ENCODE measurements at places on chromosomes 2 and 18.
A peak's percentile ranks its signal among the peaks of the same experiment; 100 is the strongest.

- DNase-seq: peak; percentile 56
These were observed 51.3 kb upstream of the NABP1 start for GRCh38 chr2:191626497-191627151.

- DNase-seq: no peak
These were observed 269.9 kb downstream of the MEIS1 start for GRCh38 chr2:66704786-66705185.

DNA sequence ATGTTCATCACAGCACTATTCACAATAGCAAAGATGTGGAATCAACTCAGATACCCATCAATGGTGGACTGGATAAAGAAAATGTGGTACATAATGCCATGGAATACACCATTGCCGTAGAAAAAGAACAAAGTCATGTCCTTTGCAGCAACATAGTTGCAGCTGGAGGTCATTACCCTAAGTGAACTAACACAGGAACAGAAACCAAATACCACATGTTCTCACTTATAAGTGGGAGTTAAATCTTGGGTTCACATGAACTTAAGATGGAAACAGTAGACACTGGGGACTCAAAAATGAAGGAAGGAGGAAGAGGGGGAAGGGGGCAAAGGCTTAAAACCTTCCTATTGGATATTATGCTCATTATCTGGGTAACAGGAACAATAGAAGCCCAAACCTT, 228.1 kb upstream of the RAB6C start:
- no peak for DNase-seq

DNA sequence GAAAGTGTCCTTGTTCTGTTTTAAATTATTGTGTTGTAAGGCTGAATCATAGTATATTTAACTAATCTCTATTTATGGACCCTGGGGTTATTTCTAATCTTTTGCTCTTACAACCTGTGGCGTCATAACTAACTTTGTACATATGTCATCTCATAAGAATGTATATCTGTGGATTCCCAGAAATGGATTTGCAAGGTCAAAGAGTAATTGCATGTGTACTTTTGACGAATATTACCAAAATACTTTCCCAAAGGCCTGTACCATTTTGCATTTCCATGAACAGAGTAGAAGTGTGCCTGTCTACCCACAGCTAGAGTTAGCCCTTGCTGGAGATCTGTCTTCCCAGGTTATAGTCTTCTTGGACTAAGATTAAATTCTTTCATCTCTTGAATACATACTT, 42.8 kb downstream of the SEMA4F start:
- DNase-seq: no peak

GRCh38 chr18:7600528-7601245, 33.6 kb downstream of the PTPRM start:
- no peak for DNase-seq

GRCh38 chr2:167708998-167709397, 538.4 kb downstream of the STK39 start:
- DNase-seq: no peak

DNA sequence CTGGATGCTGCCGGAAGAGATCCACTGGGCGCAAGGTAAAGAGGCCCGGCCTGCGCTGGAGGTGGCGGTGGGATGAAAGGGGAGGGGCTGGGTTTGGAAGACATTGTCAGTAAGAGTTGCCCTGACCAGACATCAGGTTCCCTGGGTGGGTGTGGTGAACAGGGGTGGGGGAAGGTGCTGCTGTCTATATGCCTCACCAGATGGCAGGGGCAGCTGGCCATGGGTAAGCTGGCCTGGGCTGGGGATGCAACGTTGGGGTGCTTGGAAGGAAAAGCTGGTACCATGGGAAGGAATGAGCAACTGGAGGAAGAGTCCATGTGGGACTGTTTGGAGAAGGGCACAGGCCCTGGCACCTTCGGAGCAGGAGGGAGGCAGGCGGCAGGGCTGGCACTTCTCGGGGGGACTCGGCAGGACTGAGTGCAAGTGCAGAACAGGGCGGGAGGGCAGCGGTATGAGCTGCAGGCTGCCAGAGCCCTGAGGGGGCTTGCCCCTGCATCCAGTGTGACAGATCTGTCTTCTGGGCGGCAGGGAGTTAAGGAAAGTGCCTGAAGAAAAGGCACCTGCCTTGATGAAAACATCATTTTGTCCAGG, 146.4 kb downstream of the DYSF start:
- DNase-seq: no peak

DNA sequence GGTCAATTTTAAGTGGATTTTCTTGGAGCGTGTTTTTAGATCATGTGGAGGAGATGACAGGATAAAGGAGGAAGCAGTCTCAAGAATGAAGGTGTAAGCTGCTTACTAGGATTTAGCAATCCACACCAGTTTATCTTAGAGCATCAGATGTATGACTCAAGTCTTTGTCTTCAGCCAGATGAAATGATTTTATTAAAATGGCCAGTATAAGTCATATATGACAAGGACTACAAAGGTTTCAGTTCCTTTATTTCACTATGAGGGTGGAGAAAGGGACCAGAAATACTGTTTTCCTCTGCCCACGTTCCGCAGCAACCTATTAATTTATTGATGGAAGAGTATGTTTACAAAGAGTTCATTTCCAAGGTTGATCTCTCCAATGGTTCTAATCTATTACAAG, 970.5 kb upstream of the SLC39A10 start:
- DNase-seq: no peak

DNA sequence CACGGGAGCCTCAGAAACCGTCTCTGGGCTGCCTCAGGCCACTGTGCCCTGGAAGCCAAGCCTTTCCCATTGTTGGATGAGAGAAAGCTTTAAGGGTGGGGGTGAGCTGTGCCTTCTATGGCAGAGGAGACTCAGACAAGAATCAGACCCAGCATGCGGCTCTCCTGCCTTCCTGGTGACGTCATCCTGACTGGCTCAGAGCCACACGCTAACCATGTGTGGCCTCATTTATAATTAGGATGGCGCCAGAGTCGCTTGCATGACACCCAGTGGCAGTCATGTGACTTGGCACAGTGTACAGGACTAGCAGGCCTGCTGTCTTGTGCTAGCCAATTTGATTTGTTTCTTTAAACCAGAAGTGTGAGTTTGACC, 99.1 kb downstream of the SH3BP4 start:
- DNase-seq: peak; percentile 83

DNA sequence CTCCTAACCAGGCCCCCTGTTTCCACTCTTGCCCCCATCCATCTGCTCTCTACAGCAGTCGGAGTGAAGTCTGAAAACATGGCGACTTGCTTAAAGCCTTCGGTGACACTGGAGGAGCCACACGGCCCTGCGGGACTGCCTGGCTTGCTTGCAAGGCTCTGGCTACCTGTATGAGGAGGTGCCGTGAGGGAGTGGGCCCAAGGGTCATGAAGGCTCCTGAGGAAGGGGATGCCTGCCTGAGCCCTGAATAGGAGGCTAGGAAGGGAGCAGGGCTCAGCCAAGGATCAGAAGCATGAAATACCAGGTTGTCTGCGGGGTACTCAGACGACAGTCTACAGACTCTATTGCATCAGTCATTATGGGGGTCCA, 75.4 kb downstream of the EMX1 start:
- no peak for DNase-seq

DNA sequence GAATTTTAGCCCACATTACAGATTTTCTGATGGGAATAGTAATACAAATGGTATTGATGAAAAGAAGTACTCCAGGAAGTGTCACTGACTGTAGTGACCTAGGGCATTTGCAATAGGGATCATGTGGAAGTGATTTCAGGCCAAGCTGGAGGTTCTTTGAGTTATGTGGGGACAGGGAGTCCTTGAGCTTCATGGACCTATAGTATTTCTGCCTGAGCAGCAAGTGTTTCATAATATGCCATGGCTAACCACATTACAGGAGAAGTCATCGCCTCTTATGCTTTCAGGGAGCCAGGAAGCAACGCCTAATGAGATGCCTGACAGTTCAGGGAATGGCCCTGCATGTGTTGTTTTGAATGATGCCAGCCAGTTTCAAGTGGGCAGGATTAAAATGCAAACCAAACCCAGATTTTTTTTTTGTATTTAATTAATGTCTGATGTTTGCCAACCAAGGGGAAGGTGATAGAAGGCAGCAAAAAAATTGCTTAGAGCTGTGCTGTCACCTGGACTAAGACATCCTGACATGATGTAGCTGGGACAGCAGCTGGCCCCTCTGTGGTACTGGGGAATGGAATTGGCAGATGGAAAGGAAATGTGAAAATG, 109.5 kb downstream of the RAPGEF4 start:
- DNase-seq: no peak

DNA sequence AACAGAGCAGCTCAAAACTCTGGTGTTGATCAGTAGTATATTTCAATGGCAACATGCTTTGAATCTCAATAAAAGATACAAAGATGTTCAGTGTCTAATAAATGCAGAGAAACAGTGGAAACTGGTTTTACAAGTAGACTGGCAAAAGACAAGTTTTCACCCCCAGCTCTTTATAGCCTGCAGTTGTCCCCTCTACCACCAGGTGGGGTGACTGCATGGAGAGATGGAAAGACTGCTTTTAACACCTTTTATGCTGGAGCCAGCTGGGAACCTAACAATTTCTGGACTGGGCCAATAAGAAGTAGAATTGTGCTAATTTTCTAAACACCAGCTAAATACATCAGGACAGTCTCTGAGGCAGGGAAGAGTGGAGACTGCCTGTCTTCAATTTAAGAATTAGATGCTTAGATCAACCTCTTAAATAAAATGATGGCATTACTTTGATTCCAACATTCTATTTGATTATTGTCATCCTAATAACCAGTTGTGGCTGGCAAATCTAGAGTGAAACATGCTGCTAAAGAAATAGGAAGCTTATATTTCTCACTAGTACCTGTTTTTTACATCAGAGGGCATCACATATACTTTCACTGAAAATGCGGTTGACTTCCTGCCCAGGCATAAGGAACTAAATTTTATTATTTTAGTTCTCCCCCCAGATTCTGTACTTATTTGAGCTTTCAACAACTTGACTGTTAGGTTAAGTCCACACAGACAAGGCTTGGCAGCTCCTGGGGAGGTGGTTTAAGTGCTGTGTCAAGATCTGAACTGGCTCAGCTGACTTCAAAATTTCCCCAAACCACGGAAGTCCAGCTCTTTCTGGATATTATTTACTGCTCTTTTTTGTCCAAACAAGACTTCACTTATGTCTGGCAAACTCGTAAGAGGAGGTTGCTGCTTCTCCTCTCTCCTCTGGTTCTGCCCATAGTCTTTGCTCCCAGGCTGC, 140.5 kb downstream of the TPGS2 start:
- DNase-seq: peak; percentile 62

DNA sequence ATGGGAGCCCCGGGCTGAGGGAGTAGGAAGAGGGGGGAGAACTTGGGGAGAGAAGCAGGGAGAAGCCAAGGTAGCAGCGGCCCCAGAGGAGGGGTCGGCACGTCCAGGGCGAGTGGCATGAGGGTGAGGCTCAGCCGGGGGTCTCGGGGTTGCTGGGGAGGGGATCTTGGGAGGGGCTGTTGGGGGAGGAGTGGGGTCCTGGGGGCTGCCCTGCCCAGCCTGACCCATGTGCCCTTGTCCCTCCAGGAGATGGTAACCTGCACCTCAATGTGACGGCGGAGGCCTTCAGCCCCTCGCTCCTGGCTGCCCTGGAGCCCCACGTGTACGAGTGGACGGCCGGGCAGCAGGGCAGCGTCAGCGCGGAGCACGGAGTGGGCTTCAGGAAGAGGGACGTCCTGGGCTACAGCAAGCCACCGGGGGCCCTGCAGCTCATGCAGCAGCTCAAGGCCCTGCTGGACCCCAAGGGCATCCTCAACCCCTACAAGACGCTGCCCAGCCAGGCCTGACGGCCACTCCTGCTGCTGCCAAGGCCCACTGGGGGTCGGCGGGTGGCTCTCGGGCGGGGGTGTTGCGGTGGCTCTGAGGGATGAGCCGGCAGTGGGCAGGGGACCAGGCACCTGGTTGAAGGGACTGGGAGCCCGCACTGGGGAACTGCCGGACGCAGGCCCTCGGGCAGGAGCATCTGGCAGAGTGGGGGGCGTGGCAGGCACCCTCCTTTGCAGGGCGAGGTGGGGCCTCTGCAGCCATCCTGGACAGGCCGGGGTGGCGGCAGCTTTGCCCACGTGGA, 9.0 kb upstream of the GAL3ST2 start:
- no peak for DNase-seq

GRCh38 chr18:55425698-55426097, 162.3 kb downstream of the TCF4 start:
- no peak for DNase-seq
